Cerebellar nuclear complex (tissue), 1 donor: ENCODE measurements at places on chromosomes 3 and 15.

GRCh38 chr15:69319384-69320375, 21.0 kb downstream of the PAQR5 start:
- DNase-seq = no peak

DNA sequence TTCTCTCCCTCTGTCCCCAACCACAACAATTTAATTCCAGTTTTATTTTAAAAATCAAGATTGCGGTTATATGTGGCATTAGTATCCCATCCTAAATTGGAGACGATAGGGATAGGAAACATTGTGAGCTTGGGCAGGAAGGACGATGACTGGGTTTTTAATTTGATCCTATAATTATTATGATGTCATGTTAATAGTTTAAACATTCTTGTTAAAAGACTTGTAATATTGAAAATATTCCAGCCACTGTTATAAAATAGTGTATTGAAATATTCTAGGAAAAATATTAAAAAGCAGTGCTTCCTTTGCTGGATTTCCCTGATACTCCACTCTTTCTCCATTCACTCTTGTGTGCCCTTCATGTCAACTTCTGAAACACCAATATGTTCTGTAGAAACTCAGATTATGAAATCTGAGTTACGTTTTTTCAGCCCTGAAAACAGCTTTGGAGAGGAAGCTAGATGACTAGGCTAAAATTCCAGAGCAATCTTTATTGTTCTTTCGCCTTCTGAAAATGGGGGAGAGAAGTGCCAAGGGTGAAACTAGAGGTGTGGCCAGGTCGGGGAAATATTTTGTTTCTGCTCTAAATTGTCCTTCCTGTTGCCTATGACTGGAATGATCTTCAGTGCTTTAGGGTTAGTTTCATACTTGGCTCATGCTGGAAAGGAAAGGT, 46.1 kb upstream of the MAP3K13 start:
- no peak for DNase-seq

DNA sequence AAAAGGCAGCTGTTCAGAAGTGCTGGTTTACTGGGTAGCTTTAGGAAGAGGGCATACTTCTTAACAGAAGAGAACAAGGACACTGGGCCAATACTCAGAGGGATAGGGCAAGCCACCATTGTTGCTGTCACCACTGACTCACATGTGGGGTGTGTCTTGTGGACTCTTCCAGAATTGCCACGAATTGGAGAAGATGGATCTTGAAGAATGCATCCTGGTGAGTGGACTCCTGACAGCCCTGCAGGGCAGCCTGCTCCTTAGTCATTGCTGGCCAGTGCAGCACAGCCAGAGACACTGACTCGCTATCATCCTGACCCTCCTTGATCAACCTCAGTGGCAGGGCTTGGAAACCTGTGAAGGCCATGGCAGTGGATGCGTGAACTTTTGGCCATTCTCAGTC, 62.3 kb downstream of the UBP1 start:
- DNase-seq = no peak

DNA sequence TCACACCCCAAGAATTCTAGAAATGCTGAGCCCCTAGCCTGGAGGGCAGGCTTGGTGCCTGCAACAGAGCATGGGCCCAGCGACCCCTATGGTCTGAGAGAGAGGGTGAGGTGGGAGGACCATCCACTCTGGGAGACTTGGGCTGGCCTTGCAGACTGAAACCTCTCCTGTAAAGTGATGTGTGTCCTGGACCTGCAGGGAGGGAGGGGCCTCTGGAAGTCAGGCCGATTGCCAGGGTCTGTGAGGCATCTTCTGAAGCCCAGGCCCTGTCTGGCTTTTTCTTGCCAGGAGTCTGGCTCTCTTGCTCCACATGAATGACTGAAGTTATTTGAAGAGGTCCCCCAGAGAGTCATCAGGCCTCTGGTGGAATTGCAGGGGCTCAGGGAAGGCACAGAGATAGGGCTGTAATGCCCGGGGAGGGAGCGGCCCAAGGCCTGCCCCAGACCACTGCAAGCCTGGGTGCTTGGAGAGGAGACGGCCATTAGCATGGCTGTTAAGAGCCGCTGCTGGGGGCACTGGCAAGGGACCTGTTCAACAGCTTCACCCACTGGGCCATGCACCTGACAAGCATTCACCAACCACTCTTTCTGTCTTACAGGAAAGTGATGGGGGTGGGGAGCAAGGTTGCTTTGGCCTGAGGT, 56.0 kb upstream of the CHRNA7 start:
- DNase-seq = no peak
